ENCODE measurements at places on chromosomes 3 and 15.

- no peak for DNase-seq
Observed at GRCh38 chr15:38127306-38127771, 125.3 kb upstream of the SPRED1 start.

- DNase-seq, result no peak
Observed at GRCh38 chr3:188860147-188860546, 311.6 kb upstream of the TPRG1 start.

GRCh38 chr3:67686069-67686468 lies 31.7 kb upstream of the SUCLG2 start:
- no peak for DNase-seq

DNA sequence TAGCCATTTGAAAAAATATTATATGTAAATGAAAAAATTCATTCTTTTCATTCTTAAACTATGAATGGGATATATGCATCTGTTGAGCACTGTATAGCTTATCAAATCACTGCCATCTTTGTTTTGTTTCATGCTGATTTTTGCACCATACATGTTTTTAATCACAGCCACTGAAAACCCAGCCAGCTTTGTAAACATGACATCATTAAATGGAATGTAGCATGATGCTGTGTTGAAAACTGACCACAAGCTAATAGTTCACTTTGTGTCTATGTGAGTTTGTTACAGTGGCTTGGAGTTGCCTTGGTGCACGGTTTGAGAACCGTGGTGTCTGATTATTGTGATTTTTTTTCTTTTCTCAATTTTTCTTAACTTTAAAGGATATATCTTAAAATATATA lies 75.7 kb downstream of the GMPS start:
- no peak for DNase-seq

DNA sequence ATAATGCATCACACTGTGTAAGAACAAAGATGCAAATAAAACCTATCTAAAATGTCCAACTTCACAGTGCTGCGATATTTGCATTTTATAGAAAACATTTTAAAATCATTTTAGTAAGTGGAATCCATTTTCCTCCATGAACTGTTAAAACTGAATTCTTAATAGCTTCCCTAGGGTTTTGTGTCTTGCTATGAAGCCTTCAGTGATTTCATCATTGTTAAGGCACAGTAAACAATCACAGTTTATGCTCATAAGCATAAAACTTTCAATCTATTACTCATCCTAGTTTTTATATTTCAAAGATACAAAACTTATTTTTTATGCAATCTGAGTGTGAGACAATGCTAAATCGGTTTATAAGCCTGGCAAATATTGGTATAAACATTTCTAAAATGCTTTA lies 509.7 kb downstream of the TUSC7 start:
- no peak for DNase-seq

- DNase-seq, result no peak
Observed at GRCh38 chr15:52733696-52734255, 54.6 kb upstream of the ATOSA start.

GRCh38 chr3:5022966-5023776 lies 43.9 kb downstream of the BHLHE40 start:
- no peak for DNase-seq

DNA sequence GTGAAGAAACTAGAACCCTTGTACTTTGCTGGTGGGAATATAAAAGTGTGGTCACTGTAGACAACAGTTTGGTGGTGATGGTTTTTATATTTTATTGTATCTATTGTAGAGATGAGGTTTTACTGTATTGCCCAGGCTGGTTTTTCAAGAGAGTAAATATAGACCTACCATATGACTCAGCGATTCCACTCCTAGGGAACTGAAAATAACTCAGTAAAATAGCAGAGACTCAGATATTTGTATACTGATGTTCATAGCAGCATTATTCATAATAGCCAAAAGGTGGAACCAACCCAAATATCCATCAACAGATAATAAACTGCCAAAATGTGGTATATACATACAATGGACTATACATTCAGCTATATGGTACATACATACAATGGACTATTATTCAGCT lies 68.8 kb upstream of the IL12A start:
- no peak for DNase-seq

- DNase-seq, result no peak
Observed at GRCh38 chr3:140821493-140821892, 120.1 kb upstream of the SLC25A36 start.

GRCh38 chr3:5187920-5188418 lies 462 bp downstream of the EDEM1 start:
- DNase-seq, result no peak

All from cortex of kidney (tissue), 1 donor.